ENCODE measurements at places on chromosomes 1 and 21.
A peak's percentile ranks its signal among the peaks of the same experiment; 100 is the strongest.

- peak; percentile 56 for DNase-seq
Measured at GRCh38 chr1:47997289-47998200, at the start of gene TRABD2B. TSS of gene TRABD2B (minus strand) at chr1:47997385.

- no peak for DNase-seq
Measured at GRCh38 chr21:19458295-19458694, 1054.7 kb upstream of the TMPRSS15 start.

GRCh38 chr1:222967466-222968240 lies 152.8 kb downstream of the DISP1 start:
- no peak for DNase-seq

DNA sequence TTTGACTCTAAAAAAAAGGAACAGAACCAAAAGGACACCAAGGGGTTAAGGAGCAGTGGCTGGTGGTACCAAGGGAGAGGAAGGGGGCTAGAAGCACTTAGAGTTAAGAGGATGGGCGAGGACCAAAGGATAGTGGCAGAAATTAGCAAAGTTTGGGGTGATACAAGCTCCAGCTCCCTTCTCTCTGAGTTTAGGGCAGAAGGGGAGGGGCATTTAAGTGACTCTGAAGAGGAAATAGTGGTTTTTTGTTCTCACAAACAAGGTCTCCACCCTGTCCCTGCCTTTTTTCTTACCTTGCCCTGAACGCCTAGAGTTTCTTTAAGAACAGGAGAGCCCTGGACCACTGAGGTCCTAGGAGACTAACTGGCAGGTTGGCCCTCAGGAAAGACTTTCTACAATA lies 3.3 kb downstream of the CDC42SE1 start:
- no peak for DNase-seq

DNA sequence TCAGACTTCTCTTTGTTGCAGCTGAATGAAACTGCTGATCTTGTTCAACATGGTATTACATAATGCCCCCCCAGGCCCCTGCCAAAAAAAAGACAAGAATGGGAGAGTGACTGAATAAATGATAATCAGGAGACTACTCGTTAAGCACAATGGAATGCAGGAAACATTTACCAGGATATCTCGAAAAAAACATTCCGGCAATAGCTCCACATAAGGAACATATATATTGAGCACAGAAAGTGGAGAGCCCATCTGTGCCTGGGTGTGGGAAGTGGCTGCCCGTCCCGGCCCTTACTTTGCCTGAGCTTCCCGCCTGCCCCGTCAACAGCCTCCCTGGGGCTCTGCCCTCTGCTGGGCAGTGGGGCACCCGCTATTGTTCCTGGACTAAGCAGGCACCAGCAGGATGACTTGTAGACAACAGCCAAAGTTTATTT lies 13.3 kb downstream of the TRIM11 start:
- DNase-seq: peak; percentile 56

DNA sequence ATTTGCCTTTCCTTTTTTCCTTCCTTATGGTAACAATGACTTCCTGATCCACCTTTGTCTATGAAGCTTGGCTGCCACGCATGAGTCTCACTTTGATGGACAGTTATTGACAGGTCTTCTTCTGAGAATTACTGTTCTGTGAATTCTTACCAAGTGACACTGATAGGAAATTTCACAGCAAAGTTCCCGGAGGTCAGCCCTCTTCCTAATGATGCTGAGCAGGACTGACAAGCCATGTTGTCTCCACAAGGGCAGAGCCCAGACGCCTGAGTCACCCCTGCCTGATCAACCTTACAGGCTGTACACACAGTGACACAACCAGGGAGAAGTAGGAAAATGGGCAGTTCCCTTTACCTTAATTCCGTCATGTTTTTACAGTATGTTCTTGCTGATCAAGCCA lies 44.2 kb downstream of the ZC3H11B start:
- DNase-seq: no peak

DNA sequence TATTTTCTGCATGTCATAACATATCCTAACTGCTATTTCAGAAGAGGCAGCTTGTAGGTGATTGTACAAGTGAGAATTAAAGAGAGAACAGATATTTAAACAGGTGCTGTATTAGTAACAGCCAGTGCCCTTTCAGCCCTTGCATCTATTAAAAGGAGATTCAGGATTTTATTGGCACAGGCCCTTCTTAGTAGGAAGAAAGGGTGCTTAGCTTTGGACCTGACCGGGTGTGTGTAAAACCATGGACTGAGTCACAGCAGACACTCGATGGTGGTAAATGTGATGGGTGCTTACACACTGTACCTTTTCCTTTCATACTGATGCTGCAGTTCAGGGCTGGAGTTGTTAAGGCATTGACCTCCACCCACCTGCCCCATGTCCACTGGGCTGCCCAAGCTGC lies 12.7 kb upstream of the CD101 start:
- DNase-seq: no peak

DNA sequence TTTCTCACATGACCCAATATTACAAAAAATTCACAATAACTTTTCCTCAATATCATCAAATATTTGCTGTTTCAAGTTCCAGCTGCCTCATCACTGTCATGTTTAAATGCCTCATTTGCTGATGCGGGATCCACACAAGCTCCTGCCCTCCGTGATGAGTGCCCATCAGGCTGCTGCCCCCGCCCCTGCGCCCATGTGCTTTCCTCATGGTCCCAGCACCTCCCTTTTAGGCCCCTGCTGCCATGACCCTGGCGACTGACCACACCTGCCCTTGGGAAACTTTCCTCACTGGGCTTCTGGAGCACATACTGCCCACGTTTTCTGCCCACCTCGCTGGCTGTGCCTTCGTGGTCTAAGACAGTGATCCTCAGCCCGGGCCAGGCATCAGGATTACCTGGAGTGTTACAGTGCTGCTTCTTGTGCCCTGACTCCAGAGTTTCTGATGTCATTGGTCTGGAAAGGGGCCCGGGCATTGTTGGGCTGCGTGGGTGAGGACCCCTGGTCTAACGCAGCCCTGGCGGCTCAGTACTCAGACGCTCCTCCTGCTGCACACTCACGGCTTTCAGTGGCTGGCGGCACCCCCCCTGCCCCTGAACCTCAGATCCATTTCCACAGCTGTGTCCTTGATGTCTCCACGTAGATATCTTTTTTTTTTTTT lies 20.5 kb downstream of the PLEKHM2 start:
- no peak for DNase-seq

- DNase-seq: no peak
Measured at GRCh38 chr1:182561456-182561855, 27.6 kb downstream of the RNASEL start.

DNA sequence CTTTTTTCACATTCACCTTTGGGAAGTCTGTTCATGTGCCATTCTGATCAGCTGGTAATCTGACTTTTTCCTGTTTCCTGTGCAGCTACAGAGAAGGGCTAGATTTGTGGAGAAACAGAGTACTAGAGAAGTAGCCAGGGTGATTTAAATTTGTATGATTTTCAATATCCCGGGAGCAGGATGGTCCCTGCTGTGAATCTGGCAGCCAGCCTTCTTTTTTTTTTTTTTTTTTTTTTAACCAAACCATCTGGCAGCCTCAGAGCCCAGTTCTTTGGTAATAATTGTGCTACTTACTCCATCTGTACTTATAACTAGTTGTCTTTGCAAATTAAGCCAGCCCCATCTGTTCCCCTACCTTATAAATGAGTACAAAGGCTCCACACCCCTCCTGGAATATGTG lies 248.6 kb upstream of the DEPDC1 start:
- no peak for DNase-seq

DNA sequence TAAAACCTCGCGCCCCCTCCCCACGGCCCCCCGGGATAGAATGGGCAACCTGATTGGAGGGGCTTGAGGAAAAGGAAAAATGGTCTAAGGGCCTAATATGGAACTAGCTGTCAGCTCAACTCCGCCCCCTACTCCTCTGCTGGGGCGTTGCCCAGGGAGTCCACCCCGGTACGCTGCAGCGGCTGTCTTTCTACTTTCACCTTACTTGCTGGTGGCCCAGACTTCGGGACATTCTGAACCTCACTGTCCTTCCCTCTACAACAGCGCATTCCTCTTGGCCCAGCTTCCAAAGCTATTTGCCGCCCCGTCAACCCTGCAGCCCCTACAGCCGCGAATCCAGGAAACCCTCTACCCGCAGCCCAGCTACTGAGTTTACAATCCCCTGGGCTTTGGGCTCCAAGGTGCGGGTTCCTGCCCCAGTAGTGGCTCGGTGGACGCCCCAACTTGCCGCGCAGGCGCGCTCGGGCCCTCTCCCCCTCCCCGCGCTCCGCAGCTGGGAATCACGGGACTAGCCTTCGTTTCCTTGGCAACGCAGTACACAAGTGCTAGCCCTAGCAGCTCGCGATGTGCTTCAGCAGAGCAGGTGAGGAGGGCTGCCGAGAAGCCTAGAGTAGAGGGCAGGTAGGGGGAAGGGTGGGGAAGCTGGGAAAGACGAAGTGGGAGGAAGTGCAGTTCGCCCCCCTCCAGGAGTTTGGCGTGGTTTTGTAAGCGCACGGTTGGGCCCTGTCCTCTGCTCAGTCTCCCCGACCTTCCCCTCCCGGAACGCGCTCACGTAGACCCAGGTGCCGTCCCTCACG lies 55.6 kb downstream of the CHIA start:
- peak; percentile 49 for DNase-seq

DNA sequence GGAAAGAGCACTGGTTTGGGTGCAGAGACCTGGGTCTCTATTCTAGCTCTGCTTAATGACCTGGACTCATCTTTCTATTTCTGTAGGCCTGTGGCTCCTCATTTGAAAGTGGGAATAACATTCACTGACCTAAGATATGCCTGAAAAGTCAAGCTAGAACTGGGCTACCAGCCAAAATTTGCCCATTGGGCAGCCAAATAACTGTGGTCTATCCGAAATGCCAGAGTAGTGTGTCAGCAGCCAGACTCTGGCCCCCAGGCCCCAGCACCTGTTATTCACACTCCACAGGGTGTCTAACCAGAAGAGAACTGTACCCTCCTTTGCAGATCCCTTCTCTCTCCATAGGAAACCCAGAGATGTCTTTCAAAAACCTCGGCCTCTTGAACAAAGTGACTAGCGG lies 12.6 kb downstream of the DAB1 start:
- DNase-seq: no peak

DNA sequence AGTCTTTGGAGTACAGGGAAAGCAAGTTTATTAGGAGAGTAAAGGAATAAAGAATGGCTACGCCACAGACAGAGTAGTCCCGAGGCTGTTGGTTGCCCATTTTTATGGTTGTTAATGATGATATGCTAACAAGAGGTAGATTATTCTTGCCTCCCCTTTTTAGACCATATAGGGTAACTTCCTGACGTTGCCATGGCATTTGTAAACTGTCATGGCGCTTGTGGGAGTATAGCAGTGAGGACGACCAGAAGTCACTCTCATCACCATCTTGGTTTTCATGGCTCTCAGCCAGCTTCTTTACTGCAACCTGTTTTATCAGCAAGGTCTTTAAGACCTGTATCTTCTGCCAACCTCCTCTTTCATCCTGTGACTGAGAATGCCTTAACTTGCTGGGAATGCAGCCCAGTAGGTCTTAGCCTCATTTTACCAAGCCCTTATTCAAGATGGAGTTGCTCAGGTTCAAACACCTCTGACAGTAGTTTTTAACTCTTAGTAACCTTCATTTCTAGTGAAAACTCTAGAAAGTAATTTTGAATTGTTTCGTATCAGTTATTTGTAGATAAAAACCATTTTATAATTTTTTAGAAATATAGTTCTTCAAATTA lies 26.2 kb downstream of the TCP10L start:
- no peak for DNase-seq

DNA sequence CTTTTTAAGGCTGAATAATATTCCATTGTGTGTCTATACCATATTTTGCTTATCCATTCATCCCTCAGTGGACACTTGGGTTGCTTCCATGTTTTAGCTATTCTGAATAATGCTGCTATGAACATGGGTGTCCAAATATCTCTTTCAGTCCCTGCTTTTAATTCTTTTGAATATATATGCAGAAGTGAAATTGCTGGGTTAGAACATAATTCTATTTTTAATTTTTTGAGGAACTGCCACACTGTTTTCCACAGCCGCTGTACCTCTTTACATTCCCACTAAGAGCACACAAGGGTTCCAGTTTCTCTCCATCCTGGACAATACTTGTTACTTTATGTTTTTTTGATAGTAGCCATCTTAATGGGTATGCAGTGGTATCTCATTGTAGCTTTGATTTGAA lies 65.6 kb downstream of the RIMS3 start:
- DNase-seq: no peak

- DNase-seq: peak; percentile 4
Measured at GRCh38 chr1:60765204-60765603, 317.2 kb upstream of the NFIA start.

- no peak for DNase-seq
Measured at GRCh38 chr1:42047508-42047880, 105.7 kb upstream of the GUCA2B start.

- no peak for DNase-seq
Measured at GRCh38 chr1:156115514-156116374, 1.2 kb downstream of the LMNA start.

DNA sequence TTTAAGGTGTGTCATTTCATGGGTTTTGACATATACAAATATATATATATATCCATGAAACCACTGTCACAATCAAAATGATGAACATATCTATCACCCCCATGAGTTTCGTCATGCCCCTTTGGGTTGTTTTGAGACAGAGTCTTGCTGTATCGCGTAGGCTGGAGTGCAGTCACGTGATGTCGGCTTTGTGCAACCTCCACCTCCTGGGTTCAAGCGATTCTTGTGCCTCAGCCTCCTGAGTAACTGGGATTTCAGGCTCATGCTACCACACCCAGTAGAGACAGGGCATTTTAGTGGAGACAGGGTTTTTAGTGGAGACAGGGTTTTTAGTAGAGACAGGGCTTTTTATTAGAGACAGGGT lies 8.0 kb downstream of the HJV start:
- DNase-seq: no peak

- no peak for DNase-seq
Measured at GRCh38 chr21:35585155-35585554, 475.2 kb downstream of the SETD4 start.

- no peak for DNase-seq
Measured at GRCh38 chr1:43184995-43185394, 12.9 kb downstream of the CFAP57 start.

- DNase-seq: no peak
Measured at GRCh38 chr1:18901952-18902522, 318 bp downstream of the ALDH4A1 start.

- no peak for DNase-seq
Measured at GRCh38 chr21:15037900-15038293, 26.9 kb downstream of the NRIP1 start.

DNA sequence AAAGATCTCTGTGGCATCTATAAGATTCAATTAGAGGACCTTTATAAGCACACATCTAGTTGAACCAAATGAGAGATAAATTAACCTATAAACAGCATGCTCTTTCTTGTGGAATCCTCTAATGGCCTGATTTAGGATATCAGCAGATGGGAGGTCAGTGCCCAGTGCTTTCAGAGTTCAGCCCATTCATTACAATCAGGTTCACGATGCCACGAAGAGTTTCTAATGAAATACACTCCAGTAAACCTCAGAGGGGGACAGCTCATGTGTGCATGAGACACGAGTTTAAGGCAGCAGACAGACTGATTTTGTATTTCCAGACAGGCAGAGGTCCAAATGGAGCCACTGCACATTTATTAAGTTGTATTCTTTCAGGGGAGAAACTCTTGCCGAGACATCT lies 544.4 kb upstream of the PKN2 start:
- no peak for DNase-seq
